Activated T-helper 9 cell treated with anti-CD3 and anti-CD28 coated beads, Interleukin-2, amount 50 U/mL, for 16 hours (primary cell): ENCODE measurements at places on chromosomes 2 and 18.

DNA sequence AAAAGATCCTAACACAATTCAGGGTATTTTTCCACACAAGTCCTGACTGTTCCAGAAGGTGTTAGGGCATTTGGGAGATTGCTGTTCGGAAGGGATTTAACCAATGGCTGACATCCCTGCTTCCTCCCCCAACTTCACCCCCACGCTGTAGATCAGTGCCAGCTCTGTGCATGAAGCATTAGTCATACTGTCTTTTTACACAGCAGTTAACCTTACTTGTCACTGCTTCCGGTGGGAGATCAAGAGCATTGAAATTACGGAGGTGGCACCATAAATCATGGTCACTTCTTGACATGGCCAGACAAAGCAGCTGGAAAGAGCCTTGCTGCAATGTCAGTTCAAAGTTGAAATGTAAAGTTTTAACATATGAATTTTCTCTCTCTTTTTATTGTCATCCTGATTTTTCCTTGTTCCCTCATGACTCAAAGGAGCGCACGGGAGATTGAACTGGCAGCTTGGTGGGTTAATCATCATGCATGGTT is 70.2 kb downstream of the HRH4 start:
- no peak for DNase-seq

DNA sequence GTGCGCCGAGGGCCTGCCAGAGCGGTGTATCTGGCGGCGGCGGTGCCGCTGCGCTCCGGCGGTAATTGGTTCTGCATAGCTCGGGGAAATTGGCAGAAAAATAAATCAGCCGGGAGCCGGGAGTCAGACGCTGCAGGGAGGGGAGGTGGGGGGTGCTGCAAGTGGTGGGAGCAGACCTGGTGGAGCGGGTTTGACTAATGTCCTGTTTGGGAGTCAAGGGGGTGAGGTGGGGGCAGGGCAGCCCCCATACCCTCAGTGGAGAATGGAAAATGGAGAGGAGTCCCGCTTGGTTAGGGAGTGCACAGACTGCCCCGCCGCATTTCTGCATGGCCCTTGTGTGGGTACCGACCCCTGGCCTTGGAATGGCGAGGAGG is 107.3 kb downstream of the DYSF start:
- DNase-seq = no peak

GRCh38 chr2:202612145-202612544 is 22.6 kb upstream of the FAM117B start:
- DNase-seq = no peak

DNA sequence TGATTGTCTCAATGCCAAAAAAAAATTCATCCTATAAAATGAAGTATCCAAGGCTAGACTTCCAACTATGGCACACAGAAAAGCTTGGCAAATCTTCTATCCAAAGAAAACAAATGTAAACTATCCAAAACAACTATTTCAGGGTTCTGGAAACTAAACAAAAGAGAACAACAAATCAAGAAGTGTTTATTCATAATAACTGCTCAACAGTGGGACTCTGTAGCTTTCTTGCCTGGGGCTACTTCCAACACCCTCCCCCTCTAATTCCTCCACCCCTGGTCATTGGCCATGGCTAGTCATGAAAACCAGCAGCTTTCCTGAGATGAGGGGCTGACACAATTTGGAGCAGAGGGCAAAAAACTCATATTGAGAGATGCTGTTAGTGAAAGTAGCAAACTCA is 107.0 kb downstream of the EXOC6B start:
- no peak for DNase-seq

- DNase-seq = no peak
Observed at GRCh38 chr2:109279243-109279860, 150.3 kb downstream of the SH3RF3 start.

DNA sequence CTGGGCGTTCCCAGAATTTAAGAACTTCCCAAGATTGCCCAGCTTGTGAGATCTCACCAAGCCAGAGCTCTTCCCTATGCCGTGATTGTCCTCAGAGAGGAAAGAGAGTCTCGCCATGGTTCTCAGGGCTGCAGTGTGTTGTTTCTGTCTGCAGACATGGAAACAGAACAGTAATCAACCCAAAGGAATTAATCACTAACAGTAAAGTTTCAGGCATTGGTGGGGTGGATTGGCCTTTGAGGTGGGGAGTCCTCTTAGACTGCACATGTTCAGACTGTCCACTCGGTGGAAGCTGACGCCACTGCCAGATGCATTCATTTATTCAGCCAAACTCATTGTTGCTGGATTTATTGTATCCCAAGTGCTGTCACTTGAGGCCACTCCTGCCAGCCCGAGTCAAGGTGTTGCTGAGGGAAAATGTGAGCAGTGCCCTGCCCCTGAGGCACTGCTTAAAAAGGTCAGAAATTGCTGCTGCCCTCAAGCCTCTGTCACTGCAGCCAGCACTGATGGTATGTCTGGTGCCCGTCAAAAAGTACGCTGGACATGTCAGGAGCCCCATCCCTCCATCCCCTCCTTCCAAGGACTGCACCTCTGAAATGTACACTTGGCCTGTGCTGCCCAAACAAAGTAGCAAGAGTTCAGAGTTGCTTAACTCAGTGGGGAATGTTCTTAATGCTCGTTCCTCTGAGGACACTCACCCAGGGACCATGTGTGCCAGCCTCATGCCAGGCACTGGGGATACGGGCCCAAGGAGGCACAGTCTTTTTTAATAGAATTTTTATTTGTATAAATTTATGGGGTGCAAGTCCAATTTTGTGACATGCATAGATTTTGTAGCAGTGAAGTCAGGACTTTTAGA is 201.0 kb downstream of the GLI2 start:
- DNase-seq = no peak

- DNase-seq = no peak
Observed at GRCh38 chr2:8219631-8220355, 462.1 kb upstream of the ID2 start.

DNA sequence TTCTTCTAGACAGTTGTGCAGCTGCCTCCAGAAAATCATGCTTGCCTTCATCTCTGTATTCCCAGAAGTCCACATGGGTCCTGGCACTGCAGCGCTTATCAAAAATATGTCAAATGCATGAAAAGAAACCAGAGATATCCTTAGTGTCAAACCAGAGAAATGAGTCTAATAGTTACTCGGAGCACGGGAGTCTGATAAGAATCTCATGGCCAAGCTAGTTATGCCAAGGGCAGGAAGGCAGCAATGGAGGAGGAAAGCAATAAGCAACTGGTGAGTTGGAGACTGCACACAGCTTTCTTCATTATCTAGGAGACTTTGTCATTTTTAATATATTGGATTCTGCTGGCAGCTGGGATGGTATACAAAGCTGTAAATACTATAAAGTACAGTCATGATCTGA is 38.6 kb downstream of the TRIB2 start:
- no peak for DNase-seq

DNA sequence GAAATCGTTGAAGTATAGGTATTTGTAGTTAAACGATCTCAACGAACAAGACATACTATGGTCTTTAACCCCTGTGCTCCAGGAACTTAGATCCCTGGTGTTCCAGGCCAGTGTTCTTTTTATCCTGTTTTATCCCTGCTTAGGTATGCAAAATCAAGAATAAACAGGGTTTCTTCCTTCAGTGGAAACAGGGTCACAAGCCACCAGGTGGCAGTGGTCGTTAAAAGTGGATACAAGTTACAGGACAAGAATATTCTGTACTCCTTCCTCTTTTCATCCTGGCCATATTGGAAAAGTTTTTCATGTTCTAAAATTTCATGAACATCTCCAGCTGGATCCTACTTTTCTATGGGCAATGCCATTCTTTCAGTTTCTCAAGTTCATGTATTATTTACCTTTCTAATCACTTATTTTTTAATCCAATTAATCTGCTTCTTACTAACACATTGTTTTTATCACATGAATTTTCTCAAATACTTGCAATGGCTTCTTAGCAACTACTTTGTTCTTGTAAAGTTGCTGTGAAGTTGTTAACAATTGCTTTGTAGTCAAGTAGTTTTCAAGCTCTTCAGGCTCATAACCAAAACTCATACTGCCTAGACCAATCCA is 16.4 kb upstream of the HNMT start:
- DNase-seq = no peak

DNA sequence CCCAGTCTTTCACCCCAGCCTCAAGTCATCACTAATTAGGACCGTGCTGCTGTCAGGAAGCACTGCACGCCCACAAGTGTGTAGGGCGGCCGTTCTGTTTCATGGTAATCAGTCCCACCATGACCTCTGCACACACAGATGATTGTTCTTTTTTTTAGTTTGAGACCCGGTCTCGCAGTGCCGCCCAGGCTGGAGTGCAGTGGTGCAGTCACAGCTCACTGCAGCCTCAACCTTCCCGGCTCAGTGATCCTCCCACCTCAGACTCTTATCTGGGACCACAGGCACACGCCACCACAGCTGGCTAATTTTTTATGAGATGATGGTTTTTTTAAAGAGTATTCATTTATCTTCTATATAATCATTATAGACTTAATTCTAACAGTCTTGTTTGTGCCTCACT is 1.8 kb upstream of the IAH1 start:
- no peak for DNase-seq

- no peak for DNase-seq
Observed at GRCh38 chr2:197871780-197872456, 67.5 kb downstream of the PLCL1 start.

DNA sequence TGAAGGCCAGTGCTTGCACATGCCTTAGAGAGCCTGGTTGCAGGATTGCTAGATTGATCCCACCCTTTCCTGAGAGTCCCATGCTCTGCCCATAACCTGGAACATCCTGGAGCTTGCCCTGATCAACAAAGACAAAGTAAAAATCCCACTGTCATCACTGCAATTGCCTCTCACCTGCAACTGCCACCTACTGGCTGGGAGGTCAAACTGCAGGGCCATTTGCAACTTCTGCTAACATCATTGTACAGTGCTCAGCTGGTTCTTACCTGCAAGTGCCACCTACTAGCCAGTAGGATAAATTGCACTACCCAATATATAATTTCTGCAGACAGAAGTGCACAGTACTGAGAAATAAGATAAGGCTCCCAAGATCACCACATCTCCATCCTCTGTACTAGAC is 947.5 kb downstream of the CPS1 start:
- DNase-seq = no peak

DNA sequence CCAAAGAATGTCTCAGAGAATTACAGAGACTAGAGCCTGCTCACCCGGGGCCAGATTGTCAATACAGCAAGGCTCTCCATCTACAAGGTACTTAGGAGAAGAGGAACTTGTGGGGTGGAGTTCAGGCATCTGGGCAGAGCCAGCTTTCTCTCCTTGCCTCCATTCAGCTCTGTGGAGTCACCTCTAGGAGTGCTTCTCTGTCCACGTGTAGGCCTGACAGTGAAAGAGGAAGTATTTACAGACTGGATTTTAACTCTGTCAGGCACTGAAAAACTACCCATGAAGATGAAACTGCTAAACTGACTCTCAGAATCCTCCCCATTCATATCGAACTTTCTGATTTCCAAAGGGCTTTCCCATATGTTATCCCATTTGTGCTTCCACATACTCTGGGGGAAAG is 315.6 kb downstream of the SETBP1 start:
- DNase-seq = no peak

- DNase-seq = no peak
Observed at GRCh38 chr2:174344716-174345461, 10.1 kb downstream of the SP9 start.

- DNase-seq = no peak
Observed at GRCh38 chr2:86584151-86584913, 21.1 kb upstream of the CHMP3 start.

- no peak for DNase-seq
Observed at GRCh38 chr2:151728804-151729414, 5.4 kb downstream of the NEB start.

DNA sequence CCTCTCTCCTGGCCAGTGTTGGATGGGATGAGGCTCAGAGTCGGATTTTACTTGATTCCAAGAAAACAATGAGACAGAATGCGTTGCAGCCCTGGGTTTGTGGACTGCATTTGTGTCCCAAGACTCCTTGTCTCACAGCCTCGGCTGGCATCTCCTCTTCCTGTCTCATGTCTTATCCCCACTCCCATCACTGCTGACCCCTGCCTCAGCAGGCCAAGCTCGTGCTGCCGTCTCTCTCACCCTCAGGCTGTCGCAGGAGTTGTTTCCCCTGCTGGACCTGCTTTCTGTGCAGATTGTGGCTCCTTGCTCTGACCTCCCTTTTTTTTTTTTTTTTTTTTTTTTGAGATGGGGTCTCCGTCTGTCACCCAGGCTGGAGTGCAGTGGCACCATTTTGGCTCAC is 70.2 kb upstream of the RALBP1 start:
- no peak for DNase-seq

DNA sequence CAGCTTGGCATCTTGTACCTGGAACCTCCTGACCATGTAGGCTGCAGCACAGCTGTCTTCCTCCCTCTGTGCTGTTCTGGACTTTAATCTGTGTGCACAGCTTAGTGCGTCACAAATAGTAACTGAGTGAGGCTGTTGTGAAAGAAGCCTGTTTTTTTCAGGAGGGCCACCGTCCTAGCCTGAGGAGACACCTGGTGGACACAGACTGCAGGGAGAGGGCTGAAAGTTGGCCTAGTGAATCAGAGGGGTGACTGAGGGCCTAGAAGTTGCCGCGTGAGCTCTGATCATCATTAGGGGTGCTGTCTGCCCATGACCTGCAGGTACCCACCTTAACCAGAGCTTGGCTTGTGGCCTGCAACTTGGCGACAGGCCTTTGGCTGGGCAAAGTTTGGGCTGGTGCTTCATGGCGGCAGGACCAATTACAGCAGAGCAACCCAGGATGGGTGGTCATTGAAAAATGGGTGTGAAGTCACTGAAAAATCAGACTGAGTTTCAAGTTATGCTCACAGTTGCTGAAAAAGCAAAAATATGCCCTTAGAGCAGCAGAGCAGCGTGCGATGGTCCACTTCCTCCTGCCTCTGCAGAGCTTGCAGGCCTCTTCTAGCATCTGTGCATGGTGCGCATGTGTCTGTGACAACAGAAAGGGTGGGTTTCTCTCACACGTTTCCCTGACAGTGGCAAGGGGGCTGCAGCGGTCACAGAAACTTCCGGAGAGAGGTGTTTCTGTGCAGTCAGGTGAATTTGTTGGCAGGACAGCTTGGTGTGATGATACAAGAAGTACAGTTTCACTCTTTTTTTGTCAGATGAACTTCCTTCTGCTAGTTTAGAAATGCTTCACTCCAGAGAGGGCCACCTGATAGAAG is 9.6 kb downstream of the GDF7 start:
- DNase-seq = no peak

DNA sequence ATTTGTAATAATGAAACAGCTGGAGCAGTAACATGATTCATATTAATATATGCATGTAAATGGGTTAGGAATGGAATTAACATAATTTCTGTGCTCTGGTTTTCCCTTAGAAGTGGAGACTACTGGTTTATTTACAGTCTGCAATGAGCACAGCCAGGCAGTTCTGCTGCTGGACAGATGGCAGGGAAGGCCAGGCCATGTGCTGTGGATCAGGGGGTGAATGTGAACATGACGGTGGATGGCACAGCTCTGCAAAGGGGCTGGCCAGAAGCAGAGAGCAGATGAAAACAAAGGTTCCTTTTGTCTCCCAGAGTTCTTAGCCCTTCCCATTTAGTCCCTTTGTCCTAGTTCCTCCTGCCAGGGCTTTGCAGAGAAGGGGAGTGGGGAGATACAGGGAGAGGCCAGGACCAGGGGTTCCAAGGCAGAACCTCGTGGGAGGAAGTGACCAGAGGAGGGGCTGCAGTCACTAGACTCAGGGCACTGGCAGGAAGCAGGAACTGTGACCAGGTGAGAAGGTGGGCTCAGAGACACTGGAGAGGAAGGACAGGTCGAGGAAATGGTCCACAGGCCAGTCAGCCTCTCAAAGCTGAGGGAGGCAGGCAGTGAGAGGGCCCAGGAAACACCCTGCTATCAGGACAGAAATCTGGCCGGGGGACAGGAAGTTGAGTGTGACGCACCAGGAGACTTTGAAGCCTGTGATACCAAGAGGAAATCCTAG is 112.9 kb upstream of the ATP8B1 start:
- no peak for DNase-seq
